ENCODE measurements at places on chromosomes 4 and X. TPM values are rescaled to one million over a fixed set of nuclear protein-coding genes. Genes with fewer than 3 reads are reported as not detected.

The GYPA gene
- total RNA-seq = not detected

The CENPVL2 gene
- total RNA-seq = not detected

The ART3 gene
- total RNA-seq = not detected

The NPNT gene
- not detected for total RNA-seq

The NOX1 gene
- total RNA-seq = not detected

The PNMA6A gene
- total RNA-seq = 0.38 TPM

The PDZD11 gene
- total RNA-seq = 18.5 TPM

The FAAH2 gene
- 3.1 TPM for total RNA-seq

The GUCY1B1 gene
- 0.39 TPM for total RNA-seq

The CSAG2 gene
- not detected for total RNA-seq

The ADH1C gene
- total RNA-seq = not detected

The MAN2B2 gene
- total RNA-seq = 24.7 TPM

The CXCL5 gene
- not detected for total RNA-seq

The CYLC1 gene
- not detected for total RNA-seq

The ODAPH gene
- not detected for total RNA-seq

The RTL9 gene
- not detected for total RNA-seq

The NSG1 gene
- total RNA-seq = not detected

The RBMXL3 gene
- not detected for total RNA-seq

The TMEM150C gene
- total RNA-seq = not detected

The DMP1 gene
- total RNA-seq = not detected

The NWD2 gene
- total RNA-seq = not detected

The FAM9B gene
- not detected for total RNA-seq

The PCSK1N gene
- not detected for total RNA-seq
